ENCODE measurements at places on chromosomes 2 and 18.

DNA sequence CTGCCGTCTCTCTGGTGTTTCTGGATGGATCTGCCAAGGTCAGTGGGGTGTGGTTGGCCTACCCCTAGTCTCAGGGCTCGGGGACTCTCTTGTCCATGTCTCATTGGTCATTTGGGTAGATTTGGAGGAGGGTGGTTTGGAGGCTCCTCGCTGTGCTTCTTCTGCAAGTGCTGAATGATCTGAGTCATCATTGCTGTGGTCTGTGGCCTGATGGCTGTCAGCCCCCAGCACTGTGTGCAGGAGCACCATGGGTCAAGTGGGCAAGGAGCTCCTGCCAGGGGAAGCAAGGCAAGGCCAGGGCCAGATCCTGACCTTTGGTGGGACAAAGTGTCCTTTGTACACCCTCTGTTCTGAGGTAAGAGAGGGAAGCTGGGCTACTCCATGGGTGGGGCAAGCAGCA lies 221.8 kb downstream of the FHOD3 start:
- no peak for DNase-seq

DNA sequence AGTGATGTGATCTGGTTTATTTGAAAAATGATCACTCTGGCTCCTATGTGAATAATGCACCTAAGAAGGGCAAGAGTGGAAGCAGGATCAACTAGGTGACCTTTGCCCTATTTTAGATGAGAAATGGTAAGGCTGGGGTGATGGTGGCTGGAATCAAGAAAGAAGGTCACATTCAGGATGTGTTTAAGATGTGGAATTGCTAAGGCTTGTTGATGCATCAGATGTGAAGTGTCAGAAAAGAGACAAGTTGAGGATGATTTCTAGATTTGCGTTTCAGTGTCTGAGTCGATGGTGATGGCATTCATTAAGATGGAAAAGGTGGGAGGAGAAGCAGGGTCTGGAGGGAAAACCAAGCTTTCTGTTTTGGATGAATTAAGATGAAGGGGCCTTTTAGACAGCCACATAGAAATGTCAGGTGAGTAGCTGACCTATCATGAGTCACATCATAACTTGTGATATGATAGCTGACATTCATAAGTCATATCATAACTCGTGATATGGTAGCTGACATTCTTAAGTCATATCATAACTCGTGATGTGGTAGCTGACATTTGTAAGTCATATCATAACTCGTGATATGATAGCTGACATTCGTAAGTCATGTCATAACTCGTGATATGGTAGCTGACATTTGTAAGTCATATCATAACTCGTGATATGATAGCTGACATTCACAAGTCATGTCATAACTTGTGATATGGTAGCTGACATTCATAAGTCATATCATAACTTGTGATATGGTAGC lies 101.2 kb upstream of the SEC11C start:
- no peak for DNase-seq

GRCh38 chr2:176018708-176019107 lies 16.6 kb upstream of the LNPK start:
- DNase-seq, result no peak

- DNase-seq, result no peak
Measured at GRCh38 chr2:70690846-70691245, 77.2 kb downstream of the ADD2 start.
